ENCODE measurements at places on chromosomes 13 and 19.

- DNase-seq = no peak
Measured at GRCh38 chr13:24128112-24128511, 32.4 kb upstream of the SPATA13 start.

DNA sequence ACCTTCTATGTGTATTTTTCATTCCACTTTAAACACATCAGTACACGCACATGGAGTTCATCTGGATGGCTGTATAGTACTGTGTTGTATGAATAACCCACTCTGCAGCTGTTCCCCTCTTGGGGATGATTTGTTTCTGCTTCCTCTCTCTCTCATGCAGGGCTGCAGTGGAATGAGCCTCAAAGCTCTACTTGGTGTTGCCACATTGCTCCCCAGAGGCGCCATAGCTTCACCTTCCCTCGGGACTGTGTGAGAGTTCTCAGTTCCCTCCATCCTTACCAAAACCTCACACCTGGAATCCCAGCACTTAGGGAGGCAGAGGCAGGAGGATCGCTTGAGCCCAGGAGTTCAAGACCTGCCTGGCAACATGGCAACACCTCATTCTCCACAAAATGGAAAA is 28.4 kb upstream of the GPR183 start:
- DNase-seq = no peak

GRCh38 chr13:20901668-20902437 is 693 bp downstream of the XPO4 start:
- DNase-seq = no peak

DNA sequence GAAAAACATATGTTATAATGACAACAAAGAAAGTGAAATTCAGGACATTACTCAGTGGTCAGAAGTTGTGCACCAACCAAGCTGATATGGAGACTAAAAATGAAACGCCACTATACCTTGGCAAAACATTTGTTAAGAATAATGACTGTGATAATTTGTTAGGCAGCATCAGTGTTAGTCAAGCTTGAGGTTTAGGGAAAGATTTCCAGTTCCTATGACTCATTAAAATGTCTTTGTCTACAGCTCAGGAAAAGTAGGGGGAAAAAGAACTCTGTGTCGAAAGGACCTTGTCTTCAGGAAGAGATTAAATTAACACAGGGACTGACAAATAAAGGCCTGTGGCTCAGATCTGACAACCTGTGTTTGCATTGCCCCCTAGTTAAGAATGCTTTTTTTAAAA is 764.1 kb upstream of the SLITRK6 start:
- no peak for DNase-seq

DNA sequence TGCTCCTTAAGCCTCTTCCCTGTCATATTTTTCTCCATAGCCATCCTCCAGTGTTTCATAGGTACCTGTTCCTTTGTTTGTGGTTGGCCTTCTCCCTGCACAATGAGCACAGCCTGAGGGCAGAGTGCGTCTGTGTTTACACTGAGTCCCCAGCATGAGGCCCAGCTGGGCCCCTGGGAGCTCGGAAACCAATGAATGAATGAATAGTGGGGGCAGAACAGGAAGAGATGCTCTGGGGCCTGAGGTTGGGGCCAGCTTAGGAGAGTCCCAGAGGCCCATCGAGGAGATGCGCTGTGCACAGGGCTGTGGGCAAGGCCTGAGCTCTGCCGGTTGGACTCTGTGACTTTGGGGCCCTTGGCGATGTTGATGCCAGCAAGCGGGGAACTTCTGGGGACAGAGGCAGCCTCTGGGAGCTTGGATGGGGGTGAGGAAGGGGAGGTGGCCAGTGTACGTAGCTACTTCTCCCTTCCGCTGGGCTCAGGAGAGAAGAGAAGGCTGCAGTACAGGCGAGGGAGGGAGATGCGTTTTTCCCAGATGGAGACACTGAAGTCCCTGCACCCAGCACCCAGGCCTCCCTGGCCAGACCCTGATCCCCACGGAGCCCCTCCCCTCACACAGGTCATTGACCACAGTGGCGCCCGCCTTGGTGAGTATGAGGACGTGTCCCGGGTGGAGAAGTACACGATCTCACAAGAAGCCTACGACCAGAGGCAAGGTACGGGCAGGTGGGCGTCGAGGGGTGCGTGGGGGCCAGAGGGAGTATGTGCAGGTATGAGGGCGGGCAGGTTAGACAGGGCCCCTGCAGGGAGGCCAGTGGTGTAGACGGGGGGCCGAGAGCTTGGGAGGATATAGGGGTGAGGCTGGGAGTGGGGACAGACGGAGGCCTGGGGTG is 5.1 kb downstream of the TBCB start:
- no peak for DNase-seq

- no peak for DNase-seq
Measured at GRCh38 chr19:54577334-54577733, 3.7 kb downstream of the LILRA2 start.

DNA sequence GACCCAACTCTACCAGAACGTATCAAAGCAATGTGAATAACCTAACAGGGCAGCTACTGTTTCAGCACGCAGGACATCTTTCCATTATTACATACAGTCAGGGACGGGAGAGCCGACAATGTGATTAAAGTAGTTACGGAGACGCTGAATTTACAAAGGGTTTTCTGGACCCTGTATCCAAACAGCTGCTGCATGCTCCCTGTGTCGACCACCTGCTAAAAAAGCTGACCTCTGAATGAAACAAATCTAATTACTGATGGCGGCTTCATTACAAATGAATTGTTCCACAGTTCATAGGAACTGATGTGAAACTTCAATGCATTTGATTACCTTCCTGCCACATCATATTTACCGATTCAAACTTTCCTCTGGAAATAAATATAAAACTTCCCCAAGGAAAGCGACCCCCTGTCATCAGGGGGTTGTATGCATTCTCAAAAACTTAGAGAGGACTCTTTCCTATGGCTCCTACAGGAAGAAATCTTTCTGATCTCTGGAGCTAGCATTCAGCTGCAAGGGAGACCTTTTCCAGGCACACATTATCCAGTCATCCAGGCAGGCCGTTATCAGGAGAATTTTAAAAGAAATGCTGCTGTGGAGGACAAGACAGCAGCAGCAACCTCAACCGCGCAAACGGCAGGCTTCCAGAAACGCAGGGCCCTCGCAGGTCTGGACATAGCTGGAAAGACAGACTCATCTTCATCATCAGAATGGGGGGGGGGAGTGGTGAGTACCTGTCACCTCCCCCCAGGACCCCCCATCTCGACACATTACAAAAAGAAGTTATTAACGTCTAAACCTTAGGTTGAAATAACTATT is 3.1 kb downstream of the EFNB2 start:
- DNase-seq = no peak

DNA sequence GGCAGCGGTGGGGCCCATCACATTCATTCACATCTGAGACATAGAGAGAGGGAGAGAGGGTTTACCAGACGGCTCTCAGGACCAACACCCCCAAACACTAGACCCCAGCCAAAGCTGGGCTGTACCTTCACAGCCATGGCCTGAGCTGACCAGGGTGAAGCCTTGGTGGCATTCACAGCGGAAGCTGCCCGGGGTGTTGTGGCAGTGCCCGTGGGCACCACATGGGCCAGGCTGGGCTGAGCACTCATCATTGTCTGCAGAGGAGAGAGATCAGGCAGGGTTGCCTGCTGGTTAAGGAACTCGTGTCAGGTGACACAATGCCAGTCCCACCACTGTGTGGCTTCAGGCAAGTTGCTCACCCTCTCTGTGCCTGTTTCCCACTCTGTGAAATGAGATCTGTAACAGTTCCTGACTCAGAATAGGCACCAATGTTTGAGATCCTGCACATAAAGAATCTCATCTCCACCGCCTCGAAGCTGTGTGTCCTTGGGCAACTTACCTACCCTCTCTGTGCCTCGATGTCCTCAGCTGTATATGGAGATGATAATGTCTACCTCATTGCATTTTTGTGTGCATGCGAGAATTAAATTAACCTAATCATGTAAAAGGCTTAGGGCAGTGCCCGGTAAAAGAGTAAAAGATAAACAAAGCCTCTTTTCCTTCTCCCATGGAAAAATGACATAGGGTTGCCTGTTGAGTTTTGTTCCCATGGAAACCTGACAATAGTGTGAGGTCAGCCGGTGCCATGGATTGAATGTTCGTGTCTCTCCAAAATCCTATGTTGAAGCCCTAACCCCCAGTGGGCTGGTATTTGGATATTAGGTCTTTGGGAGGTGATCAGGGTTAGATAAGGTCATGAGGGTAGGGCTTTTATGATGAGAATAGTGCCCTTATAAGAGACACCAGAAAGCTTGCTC is 22.9 kb downstream of the CCL25 start:
- DNase-seq = no peak

DNA sequence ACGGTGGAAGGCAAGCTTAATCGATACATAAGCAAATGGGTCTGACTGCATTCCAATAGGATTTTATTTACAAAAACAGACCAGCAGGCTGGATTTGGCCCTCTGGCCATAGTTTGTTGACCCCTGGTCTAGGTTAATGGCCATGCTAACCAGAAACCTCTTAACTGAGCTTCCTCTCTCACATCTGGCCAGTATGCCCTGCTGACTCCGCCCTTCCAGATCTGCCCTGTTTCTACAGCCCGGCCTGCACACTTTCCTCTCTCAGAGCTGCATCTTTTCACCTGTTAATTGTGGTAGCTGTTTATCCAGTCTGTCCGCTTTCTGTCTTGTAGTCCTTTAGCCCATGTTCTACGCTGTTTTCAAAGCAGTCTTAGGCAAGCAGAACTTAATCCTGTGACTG is 25.6 kb downstream of the EDNRB start:
- no peak for DNase-seq

GRCh38 chr19:39296906-39297305 is 699 bp downstream of the IFNL1 start:
- no peak for DNase-seq

GRCh38 chr13:62246581-62246980 is 830.9 kb upstream of the PCDH20 start:
- DNase-seq = no peak

GRCh38 chr13:28679628-28680027 is 20.7 kb downstream of the POMP start:
- no peak for DNase-seq

DNA sequence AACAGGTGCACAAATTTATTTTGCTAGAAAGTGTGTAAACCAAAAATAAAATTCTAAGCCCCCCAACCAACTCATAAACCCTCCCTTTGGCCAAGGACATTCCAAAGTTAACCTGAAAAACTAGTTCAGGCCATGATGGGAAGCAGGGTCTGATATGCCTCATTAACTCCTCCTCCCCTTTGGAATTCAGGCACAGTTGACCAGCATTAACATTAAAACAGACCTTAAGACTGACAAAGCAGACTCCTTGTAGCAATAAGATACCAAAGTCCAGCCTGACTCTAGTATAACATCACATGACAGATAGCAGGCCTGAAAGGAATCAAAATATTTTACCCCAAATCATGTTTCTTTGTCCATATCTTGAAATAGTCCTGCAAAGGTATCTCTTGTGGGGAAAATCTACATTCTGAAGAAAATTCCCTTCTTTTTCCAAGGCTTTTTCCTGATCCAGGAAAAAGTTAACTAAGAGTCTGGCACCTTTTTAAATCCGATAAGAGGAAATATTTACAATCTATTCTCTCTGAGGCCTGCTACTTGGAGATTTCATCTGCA is 19.7 kb downstream of the NEK5 start:
- DNase-seq = no peak

DNA sequence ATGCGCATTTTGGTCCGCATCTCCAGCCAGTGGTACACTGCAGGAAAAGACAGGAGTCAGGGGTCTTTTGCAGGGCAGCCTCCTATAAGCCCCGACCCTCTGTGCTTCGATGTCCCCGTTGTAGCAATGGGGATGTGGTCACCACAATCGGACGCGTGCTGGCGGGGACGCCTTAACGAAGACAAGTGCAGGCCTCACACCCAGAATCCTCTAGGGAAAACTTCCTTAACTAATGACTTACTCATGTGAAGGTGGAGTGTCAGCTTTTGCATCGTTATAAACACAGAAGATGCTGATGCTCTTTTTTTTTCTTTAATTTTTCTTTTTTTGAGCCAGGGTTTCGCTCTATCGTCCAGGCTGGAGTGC is 22.1 kb downstream of the VASP start:
- DNase-seq = no peak

- no peak for DNase-seq
Measured at GRCh38 chr13:98526182-98526512, 50.8 kb downstream of the STK24 start.

DNA sequence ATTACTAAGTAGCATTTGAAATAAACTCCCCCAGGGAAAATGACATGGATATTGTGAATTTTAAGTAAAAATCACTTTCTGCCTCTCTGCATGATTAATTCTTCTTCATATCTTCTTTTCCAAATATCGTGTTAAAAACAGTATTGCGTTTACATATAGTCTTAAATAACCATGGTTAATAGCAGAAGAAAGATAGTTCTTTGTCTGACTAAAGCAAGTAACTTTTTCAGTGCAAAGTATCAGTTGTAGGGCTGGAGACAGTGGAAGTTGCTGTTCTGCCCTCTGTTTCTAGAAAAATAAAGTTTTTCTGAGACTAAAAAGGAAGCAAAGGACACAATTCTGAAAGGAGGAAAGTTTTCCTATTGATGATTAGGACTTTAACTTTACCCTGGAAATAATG is 330.2 kb downstream of the NDFIP2 start:
- DNase-seq = no peak

DNA sequence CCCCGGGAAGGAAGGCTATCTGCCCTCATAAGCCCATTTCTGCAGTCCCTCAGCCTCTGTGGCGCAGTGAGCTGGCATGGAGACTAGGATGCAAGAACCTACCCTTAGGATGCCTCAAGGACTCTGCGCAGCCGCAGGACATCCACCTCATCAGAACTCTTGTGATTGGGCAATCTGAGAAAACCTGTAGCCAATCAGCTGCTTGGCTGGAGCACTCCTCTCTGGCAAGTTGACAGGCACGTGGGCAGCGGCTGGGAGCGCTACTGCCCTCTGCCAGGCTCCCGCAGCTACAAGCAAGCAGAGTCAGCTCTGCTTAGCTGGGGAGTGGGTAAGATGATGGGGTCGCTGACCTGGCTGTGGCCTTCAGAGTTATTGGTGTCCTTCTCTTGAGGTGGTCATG is 1.5 kb upstream of the ECSIT start:
- no peak for DNase-seq

DNA sequence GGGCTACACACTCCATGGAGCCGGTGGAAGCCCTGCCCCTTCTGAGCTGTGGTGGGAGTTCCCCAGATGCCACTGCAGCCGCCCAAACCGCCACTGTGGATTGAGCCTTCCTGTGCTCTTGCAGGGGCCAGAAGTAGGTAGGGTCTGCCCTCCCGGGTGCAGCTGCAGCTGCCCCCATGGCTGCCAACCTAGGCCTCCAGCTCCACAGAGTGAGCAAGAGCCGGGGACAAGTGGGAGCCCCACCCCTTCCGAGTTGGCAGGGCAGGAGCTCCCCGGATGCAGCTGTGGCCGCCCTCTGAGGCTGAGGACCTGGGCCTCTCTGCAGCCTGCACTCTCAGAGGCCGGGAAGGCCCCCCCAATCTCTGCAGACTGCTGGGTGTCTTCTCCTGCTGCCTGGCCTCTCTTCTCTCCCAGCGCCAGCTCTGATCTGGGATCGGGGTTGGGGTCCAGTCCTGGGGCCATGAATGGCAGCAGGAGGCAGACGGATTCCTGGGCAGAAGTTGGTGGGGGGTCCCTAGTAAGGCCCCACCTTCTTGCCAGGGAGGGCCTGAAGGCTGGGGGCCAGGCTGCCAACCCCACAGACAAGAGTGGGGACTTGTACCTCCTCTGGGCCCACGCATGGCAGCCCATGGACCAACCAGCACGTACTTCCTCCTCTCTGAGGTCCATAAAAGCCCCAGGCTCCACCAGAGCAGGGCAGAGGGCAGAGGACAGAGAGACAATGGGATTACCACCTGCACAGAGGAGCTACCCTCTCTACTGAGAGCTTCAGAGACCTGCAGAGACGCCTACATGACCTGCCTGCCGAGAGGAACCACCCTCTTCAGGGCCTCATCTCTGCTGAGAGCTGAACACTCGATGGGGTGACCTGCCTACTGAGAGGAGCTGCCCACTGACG is 28.9 kb downstream of the AP2S1 start:
- peak; percentile 24 for DNase-seq

Data from stimulated activated CD4-positive, alpha-beta T cell treated with anti-CD3 and anti-CD28 coated beads, Interleukin-1b, Interleukin-23, amount 100 ng/mL, for 1 hour (primary cell).